Uterus (tissue), 4 donors: ENCODE measurements at places on chromosomes 1 and 21. TPM values are rescaled to one million over a fixed set of nuclear protein-coding genes. Genes with fewer than 3 reads are reported as not detected.

Gene SPRR1A
- not detected for total RNA-seq

Gene KIF17
- not detected for total RNA-seq

Gene CFAP45
- 1.8 TPM for total RNA-seq

Gene SERPINC1
- total RNA-seq = not detected

Gene TMIGD3
- 0.95 TPM for total RNA-seq

Gene RGL1
- 92.9 TPM for total RNA-seq

Gene SYT2
- total RNA-seq = not detected

Gene GPR3
- total RNA-seq = 1.9 TPM

Gene CTBS
- total RNA-seq = 40.0 TPM

Gene COL16A1
- 231 TPM for total RNA-seq
